8988T (cell line): ENCODE measurements at places on chromosomes 12 and 14.

DNA sequence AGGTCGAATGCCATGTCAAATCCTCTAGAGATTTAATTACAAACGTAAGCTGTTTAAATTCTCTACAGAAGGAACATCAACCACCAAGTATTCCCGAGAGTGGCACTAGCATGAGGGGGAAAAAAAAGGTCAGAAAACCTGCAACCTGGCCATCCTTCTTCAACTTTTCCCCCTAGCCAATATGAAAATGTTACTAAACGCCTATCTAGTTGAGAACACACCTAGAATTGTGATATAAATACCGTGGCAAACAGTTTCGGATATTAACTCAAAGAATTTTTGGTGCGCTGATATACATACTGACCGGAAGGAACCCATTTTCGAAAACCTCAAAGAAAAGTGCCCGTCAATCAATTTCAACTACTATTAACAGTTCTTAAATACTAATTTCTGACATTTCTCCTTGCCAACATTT is 1.8 kb downstream of the HNRNPC start:
- no peak for DNase-seq

- peak; percentile 14 for DNase-seq
These were observed 84.3 kb downstream of the ETNK1 start for GRCh38 chr12:22709292-22709691.

GRCh38 chr12:63989301-63989845 is 144.9 kb downstream of the SRGAP1 start:
- DNase-seq, result no peak

DNA sequence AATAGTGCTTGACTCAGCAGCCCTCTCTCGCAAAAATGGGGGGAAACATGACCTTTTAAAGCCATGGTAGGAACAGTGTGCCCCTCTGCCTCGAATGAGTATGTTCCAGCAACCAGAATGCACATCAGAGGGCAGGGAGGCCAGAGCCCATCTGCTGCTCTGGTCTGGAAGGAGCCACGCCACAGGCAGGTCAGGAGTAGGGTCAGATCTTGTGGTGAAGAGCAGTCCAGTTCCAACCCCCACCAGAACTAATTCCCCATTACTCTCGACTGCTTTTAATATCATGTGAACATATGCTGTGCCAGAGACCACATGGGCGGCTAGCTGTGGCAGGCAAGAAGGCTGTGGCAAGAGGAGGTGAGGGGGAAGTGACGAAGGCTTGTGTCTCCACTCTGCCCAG is 34.6 kb upstream of the TMX1 start:
- DNase-seq, result no peak

GRCh38 chr12:2575245-2575644 is 219.5 kb upstream of the FKBP4 start:
- DNase-seq, result no peak

DNA sequence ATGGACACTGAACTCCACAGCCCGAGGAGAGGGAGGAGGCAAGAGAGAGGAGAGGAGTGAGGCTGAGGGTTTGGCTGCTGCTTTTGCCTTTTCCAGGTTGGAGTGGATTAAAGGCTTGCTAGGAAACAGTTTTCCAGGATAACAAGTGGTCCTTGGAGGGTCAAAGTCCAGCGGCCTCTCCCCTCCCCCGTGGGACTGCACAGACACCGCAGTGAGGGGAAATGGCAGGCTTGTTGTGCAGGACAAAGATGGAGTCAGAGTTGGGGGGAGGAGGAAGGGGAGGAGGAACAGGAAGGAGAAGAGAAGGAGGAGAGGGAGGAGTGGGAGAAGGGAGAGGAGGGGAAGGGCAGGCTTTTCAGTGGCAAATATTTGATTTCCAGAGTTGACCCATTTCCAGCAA is 245.5 kb downstream of the RBM19 start:
- DNase-seq, result no peak

- DNase-seq, result no peak
These were observed 2.5 kb upstream of the OR4N2 start for GRCh38 chr14:19801118-19801464.

DNA sequence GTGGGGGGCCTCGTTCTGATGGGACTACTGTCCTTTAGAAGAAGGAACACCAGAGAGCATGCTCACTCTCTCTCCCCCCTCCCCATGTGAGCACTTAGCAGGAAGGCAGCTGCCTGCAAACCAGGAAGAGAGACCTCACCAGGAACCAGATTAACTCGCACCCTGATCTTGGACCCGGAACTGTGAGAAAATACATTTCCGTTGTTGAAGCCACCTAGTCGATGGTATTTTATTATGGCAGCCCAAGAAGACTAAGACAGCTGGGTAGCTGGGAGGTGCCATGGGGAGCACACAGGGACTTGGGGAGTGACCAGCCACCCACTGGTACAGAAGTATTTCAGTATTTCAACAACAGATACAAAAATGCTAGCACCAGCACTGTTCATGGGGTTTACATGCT is 59.0 kb downstream of the VCPKMT start:
- DNase-seq, result no peak

- DNase-seq, result no peak
These were observed 27.8 kb downstream of the EFCAB11 start for GRCh38 chr14:89926694-89927093.

GRCh38 chr14:97930166-97930565 is 1133.0 kb downstream of the VRK1 start:
- no peak for DNase-seq

- no peak for DNase-seq
These were observed 250.4 kb upstream of the SFSWAP start for GRCh38 chr12:131460520-131460919.

- no peak for DNase-seq
These were observed 7.4 kb downstream of the MOK start for GRCh38 chr14:102297436-102298170.

GRCh38 chr12:104320627-104321024 is 17.1 kb downstream of the EID3 start:
- no peak for DNase-seq

DNA sequence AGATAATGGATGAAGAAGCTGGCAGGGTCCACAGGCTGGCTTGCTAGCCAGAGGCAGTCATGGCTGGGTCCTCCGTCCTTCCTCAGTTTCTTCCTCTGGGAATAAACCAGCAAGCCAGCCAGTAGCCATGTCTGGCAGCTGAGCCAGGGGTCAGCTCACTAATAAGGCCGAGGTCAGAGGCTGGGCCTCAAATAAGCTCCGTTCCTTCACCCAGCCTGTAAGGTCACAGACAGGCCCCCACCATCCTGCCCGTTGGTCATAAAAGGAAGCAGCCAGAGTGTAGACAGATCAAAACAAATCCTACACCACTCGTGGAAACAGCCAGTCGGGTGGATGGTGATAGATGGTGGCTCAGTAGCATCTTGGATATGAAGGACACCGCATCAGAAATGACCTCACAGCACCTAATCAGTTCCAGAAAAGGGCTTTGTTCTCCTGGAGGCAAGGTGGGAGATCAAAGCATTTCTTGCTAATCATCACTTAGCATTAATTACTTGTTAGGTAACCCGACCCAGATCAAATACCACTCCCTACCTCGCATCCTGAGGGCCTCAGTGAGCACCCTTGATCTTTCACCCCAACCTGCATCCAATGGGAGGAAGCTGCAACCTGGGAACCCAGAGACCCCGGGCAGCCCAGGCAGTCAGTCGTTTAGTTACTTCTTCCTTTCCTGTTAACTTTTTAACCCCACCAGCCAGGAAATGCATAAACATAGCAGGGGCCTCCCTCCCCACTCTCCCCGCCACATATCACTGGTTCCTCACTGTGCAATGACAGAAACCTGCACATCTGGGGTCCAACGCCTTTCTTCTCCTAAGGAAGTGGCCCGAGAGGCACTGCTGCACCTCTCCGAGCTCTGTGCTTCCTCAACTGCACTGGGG is 90.2 kb downstream of the KDM2B start:
- no peak for DNase-seq

GRCh38 chr14:53127151-53127550 is 26.0 kb downstream of the DDHD1 start:
- DNase-seq, result no peak

GRCh38 chr12:115464111-115464581 is 780.2 kb upstream of the TBX3 start:
- DNase-seq, result no peak
